ENCODE measurements at places on chromosomes 1 and 21.
A peak's percentile ranks its signal among the peaks of the same experiment; 100 is the strongest.

DNA sequence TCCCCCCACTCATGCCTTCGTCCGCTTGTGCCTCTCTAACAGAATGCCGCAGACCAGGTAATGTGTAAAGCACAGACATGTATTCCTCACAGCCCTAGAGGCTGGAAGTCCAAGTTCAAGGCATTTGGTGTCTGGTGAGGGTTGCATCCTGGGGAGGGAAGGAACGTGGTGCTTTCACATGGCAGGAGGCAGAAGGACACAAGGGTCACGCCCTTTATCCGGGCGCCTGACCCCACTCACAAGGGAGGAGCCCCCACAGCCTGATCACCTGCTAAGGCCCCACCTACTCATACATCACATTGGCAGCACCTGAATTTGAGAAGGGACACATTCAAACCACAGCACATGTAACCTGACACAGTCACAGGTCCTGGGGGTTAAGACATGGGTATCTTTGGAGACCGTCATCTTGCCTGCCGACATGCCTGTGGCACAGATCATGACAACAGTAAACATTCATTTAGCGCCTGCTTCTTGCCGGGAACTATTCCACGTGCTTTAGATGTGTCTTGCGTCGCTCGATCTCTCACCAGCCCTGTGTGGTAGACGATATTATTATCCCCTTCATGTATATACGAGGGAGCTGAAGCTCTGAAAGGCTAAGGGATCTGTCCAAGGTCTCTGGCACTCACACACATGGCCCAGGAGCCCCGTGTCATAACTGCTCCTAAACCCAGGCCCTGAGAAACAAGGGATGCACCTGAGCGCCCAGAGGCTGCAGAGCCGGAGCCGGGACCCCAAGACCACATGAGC, 235.6 kb downstream of the NPHP4 start:
- DNase-seq, result no peak

DNA sequence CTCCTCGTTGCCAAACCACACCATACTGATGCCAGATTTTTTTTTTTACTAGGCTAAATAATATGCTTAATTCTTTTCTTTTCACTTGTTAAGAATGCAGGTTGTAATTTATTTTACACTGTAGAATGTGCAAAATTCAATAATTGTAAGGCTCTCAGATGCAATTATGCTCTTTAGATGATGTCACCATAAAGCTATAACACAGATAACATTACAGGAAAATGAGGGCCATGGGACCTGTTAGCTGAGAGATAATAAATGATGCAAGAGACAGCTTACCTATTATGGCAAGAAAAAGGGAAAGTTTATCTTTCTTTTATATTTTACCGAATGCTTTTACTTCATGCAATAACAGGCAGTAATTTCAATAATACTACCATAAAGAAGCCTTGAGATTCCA, 35.4 kb downstream of the CHRM3 start:
- DNase-seq, result no peak

DNA sequence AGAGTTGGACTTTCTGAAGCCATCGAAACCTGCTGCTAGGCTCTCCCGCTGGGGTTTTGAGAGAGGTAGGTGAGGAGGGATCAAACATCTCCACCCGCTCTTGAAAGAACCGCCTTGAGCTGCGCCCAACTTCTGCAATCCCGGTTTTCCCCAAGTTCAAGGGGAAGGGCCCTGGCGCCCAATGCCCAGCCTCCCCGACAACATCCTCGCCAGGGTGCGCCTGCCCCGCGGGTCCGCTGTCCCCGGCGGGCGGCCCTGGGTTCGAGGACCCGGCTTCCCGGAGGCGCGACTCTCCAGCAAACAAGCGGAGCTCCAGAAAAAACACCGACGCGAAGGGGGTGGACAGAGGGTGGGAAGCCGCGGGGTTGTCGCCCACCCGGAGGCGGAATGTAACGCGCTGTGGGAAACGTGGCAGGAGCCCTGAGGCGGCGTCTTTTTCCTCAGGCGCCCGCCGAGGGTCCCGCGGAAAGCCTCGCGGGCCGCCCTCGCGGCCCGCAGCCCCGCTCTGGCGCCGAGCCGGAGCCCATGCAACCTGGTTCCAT, 607 bp downstream of the BTG3 start:
- DNase-seq, result no peak

DNA sequence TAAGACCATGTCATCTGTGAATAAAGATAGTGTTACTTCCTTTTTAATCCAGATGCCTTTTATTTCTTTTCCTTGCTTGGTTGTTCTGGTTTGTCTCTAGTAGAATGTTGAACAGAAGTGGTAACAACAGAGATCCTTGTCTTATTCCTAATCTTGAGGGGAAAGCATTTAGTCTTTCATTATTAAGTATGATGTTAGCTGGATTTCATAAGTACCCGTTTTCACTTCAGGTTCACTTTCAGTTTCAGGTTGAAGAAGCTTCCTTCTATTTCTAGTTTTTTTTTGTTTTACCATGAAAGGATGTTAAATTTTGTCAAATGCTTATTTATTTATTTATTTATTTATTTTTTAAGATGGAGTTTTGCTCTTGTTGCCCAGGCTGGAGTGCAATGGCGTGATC, 22.3 kb upstream of the AGPAT3 start:
- DNase-seq, result peak; percentile 81

DNA sequence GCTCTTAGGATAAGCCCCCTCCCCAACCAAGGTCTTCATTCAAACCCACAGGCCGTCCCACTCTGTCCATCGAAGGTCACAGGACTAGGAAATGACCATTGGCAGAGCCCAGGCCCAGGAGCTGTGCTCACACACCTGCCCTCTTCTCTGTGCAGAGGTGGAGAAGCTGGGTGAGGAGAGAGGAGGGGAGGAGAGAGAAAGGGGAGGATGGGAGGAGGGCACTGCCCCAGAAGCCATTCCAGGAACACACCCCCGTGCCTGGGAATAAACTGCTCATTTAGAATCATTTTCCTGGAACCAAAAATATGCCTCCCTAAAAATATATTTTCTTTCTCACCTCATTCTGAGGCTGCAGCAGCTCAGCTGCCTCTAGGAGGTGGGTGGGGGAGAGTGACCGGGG, 6.4 kb upstream of the SDC3 start:
- no peak for DNase-seq

DNA sequence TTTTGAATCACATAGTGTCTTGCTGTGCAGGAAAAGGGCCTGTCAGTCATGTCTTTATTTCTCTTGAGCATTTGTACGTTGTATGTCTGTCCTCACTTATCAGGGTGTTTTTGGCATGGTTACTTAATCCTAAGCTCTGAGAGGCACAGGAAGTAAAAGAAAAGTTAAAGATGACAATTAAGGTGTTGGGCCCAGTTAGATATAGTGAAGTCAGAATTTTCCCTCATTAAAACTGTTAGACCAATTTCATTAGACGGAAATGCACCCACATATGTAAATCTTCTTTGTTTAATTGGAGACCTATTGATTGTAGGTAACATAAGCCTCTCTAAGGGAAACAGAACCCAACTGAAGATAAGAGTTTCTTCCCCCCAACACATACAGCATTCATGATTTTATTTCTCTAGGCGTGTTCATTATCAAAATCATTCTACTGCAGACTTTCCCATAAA, 21.9 kb downstream of the NFIA start:
- peak; percentile 55 for DNase-seq

DNA sequence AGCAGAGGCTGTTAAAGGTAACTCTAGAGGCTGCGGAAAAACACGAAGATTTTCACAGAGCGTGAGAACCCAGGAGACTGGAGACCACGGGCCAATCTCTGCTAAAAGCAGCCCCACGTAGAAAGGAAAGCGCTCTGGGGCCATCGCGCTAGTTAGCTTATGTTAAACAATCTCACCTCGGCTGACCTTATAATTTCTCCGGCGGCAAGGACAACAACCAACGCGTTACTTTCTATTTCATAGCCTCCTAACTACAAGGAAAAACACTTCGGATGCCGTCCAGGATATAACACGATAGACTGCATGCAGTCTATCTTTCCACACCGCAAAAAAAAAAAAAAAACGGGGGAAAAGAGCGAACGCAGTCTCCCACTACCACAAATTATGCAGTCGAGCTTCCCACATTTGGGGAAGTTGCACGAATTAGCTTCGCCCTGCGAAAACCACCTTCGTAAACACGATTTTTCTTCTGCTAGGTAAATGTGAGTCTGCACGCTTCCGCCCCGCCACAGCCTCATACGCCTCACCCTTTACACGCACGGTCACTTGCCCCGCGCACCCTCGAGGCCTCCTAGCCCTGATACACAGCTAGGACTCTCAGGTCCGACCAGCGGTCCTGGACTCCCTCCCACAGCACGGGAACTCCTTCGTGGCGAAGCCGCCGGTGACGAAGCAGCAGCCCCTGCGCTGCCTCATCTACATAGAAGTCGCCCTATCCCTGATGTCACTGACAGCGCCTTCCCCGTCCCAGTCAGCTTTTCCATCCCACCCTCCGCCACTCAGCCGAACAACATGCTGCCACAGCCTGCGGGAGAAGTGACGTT, 87.8 kb downstream of the PRKAB2 start:
- DNase-seq, result peak; percentile 95

- DNase-seq, result no peak
These were observed 171.0 kb downstream of the EIF4G3 start for GRCh38 chr1:21005466-21006239.

DNA sequence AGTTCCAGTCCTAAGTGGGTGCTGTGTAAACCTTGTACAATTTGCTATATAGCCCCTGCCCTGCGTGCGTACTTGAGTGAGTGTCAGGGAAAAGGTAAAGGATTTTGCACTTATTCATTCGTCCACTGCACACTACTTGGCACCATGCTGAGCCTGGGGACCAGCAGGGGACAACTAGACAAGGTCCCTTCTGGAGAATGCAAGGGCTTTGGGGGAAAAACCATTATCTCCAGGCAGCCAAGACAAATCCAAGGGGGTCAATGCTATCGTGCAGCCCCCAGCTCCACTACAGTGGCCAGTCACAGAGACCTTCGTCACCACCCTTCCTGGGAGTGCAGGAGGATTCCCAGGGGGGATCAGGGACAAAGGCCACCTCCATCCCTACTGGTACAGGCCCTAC, 39.7 kb downstream of the MATN1 start:
- DNase-seq, result no peak

DNA sequence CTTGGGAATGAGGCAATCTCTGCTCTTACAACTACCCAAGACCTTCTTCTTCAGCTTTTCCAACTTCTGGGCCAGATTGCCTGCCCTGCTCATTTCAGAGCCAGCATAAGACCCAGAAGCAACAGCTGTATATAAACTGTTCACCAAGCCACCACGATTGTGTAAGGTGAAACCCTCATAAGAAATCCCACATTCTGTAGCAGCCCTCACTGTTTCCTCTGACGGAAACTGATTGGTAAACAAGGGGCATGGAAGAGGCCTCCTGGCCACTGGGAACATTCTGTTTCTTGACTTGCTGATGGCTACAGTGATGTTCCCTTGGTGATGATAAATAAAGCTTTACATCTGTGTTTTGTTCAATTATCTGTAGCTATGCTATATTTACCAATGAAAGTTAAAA, 39.7 kb upstream of the EXO1 start:
- no peak for DNase-seq

- no peak for DNase-seq
These were observed 4.3 kb downstream of the AGRN start for GRCh38 chr1:1024149-1024770.

DNA sequence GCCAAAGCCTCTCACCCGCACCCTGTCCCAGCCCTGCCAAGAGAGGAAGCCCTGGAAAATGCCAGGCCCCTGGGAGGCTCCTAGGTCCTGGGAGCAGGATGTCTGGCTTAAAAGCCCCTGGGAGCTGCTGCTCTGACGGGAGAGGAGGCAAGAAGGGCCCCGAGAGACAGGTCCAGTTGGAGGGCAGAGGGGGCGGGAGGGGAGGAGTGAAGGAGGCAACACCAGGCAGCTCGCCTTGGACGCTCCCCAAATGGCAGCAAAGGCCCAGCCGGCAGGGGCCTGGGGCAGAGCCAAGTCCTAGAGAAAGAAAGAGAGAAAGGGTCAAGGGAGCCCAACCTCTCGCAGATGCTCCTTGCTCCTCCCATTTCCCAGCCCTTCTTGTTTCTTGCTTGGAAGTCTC, 6.8 kb downstream of the ETV3L start:
- DNase-seq, result no peak

DNA sequence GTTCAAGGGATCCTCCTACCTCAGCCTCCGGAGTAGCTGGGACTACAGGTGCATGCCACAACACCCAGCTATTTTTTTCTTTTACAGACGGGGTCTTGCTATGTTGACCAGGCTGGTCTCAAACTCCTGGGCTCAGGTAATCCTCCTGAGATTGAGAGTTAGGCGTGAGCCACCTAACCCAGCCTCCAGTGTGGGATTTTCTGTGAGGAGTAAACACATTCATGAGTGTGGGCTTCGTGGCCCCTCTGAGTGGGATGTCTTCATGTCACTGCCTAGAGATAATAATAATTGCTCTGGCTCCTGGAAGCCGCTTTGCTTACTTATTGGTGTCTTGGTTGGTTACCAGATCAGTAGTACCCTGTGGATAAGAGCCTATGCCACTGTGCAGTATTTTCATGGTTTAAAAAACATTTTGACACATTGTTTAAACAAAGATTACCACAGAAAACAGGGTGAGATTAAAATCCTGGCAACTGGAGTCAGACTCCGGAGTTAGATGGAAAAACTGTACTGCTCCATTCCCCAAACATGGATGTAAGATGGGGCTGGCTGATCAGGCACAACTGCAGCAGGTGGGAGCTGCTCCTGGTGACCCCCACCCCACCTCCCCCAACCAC, 159.1 kb upstream of the RAB4A start:
- no peak for DNase-seq

GRCh38 chr1:203465146-203465798, 10.3 kb upstream of the PRELP start:
- no peak for DNase-seq

DNA sequence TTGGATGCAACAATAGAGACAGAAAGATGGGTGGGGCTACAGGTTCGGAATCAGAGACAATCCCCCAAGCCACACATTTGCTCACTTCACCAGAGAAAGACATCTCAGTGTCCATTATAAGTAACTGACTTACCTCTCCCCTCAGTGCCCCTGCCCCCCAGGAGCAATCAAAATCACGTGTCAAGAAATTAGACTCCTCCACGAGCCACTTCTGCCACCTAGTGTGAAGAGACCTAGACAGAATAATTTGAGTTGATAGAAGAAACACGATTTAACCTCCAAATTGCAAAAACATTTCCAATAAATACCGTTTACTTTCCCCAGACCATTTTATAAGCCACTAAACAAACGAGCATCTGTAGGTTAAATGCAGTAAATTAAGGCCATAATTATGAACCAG, 123.2 kb downstream of the SLC30A10 start:
- DNase-seq, result no peak
